ENCODE measurements at places on chromosomes 7 and 10. TPM values are rescaled to one million over a fixed set of nuclear protein-coding genes. Genes with fewer than 3 reads are reported as not detected.

The VPS37D gene
- total RNA-seq, result 4.3 TPM

DNA sequence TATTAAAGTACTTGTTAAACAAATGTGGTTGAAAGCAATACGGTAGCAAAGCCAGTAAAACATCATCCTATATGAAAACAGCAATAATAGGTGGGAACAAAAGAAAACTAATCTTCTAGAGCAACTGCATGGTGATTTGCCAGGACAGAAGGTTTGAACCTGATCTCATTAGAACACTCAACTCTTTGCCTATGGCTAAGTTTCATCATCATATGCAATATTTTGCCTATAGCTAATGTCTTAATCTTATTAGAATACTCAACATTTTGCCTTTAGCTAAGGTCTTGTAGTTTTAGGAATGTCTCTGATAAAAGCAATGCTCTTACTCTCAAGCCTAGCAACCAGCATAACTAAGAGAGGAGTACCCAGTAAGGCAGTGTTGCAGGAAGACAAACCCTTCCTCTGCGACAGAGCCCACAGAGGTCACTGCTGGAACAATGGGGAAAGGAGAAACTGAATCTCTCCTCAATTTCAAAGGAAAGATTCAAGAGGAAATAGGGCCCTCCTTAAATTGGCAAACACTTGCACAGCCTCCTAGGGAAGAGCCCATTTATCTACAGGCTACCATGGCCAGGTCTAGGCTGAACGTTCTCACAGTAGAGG is 38.3 kb downstream of the CADPS2 start:
- H3K4me3 ChIP-seq, result no peak overlapping the region
- peaks cover 4% of the 10 kb centered on the region for H3K4me1 ChIP-seq
- no peak overlapping the region for H3K27ac ChIP-seq
- H3K27me3 ChIP-seq, result no peaks in the 10 kb centered on the region
- H3K36me3 ChIP-seq, result no peaks in the 10 kb centered on the region

DNA sequence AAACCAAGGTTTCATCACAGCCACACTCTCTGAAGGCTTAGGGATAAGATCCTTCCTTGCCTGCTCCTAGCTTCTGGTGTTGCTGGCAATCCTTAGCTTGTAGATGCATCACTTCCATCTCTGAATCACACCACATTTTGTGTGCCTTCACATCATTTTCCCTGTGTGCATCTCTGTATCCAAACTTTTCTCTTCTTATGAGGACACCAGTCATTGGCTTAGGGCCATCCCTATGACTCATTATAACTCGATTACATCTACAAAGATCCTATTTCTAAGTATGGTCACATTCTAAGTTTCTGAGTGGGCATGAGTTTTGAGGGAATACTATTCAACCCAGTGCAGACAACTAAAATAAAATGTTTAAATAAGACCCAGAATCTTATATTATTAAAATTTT is 121.7 kb downstream of the C7orf25 start:
- H3K36me3 ChIP-seq, result no peaks in the 10 kb centered on the region
- no peaks in the 10 kb centered on the region for H3K27me3 ChIP-seq
- no peaks in the 10 kb centered on the region for H3K4me1 ChIP-seq
- no peak overlapping the region for H3K4me3 ChIP-seq
- no peak overlapping the region for H3K27ac ChIP-seq

DNA sequence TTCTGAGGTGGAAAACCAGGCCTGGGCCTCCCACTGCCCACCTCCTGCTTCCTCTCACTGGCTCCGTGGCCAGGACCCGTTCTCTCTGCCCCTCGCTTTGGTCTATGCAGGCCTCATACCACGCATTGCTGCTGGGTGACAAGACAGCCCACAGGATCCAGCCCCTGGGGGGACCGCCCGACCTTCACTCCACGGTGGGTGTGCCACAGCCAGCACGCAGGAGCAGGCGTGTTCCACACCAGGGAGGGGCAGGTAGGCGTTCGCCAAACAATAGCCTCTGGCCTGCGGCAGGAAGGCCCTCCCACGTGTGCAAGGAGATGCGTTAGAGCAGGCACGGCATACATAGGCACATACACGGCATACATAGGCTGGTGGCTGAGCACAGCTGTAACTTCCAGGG is 233.4 kb downstream of the WDR37 start:
- H3K4me3 ChIP-seq, result no peak overlapping the region
- H3K27me3 ChIP-seq, result peaks cover 6% of the 10 kb centered on the region
- DNase-seq, result no peak
- no peaks in the 10 kb centered on the region for H3K36me3 ChIP-seq
- H3K4me1 ChIP-seq, result no peaks in the 10 kb centered on the region

DNA sequence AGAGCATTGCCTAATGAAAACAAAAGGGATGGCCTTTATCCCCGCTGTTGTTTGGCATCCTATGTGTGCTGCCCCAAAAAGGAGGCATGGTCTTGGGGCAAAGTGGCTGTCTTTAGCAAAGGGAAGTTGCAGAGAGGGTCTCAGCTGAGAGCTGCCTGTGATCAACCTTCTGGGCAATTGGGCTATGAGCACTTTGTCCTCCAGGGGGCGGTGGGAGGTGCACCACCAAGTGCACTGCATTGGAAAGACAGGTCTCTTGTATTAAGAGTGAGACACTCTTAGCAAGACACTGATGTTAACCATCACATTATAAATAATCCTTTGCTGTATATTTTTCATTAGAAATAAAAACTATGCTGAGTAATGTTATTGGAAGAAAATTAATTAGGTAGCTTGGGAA is 314.8 kb downstream of the POM121L12 start:
- no peaks in the 10 kb centered on the region for H3K4me1 ChIP-seq
- peak; percentile 50 for DNase-seq
- no peaks in the 10 kb centered on the region for H3K36me3 ChIP-seq
- no peak overlapping the region for H3K27ac ChIP-seq

The PARD3 gene
- total RNA-seq, result 59.7 TPM

GRCh38 chr10:73948947-73949633 is 38.2 kb downstream of the PLAU start:
- H3K4me1 ChIP-seq, result no peaks in the 10 kb centered on the region
- H3K27ac ChIP-seq, result no peak overlapping the region
- H3K36me3 ChIP-seq, result no peaks in the 10 kb centered on the region
- no peak for DNase-seq
- H3K27me3 ChIP-seq, result no peaks in the 10 kb centered on the region

DNA sequence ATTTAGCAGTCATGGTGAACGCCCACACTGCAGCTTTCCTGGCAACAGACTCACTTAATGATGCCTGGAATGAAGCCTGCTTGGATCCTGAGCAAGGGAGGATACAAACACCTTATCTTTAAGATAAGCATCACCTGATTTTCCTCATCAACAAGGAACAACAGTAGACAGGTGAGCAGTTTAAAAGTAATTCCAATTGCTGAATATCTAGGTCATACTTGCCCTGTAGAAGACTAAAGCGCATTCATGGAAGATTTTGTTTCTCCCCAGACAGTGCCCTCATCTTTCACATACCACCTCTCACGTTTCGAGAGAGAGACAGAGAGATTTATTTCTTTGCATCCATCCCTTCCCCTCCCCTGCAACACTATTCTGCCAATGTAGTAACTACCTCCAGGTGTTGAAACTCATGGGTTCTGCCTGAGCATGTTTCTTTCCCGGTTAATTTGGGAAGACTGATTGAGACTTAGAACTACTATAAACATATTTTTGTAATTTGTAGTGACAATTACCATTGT is 660.7 kb downstream of the PARD3 start:
- no peak for DNase-seq
- no peaks in the 10 kb centered on the region for H3K27me3 ChIP-seq
- H3K4me3 ChIP-seq, result no peak overlapping the region
- no peaks in the 10 kb centered on the region for H3K36me3 ChIP-seq
- H3K4me1 ChIP-seq, result no peaks in the 10 kb centered on the region
- no peak overlapping the region for H3K27ac ChIP-seq

DNA sequence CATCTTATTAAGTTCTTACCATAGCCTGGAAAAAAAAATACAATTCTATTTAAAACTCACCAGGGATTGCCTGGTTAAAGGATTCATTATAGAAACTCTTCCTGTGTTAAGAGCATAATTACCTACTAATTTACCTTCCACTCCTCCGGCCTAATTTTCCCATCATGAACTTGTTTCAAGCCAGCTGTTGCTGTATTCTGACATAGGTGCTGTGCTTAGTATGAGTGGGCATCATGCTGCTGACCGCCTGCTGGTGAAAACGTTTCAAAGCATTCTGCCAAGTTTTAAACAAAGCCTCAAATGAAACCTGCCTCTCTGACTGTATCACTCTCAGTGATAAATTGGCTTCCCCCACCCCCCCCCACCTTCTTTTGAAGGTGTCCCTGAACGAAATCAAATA is 47.8 kb upstream of the KCNMA1 start:
- H3K4me3 ChIP-seq, result no peak overlapping the region
- no peaks in the 10 kb centered on the region for H3K36me3 ChIP-seq
- no peaks in the 10 kb centered on the region for H3K4me1 ChIP-seq
- no peaks in the 10 kb centered on the region for H3K27me3 ChIP-seq

All from hepatocyte (in vitro differentiated cells).